ENCODE measurements at places on chromosomes 3 and 15.

DNA sequence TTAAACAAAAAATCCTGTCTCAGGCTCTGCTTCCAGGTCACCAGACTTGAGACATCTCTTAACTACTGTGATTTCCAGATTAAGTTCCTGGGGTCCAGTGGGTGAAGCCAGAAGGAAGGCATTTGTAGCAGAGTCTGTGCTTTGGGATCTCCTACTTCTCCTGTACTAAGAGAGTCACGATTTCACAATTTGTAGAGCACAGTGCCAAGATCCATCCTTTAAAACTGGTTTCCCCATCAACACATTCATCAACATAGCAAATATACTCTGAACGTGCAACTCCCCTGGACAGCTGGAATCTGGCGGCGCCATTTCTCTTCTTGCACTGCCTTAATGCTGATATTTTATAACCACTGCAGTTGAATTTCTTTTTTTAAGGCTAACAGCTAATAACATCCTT lies 33.2 kb downstream of the CDCP1 start:
- peak; percentile 66 for DNase-seq

GRCh38 chr15:79990280-79990996 lies 19.4 kb upstream of the BCL2A1 start:
- no peak for DNase-seq

GRCh38 chr15:82531496-82532382 lies 8.5 kb downstream of the RPS17 start:
- DNase-seq = no peak

GRCh38 chr15:40322531-40323238 lies 807 bp upstream of the INAFM2 start:
- DNase-seq = no peak

DNA sequence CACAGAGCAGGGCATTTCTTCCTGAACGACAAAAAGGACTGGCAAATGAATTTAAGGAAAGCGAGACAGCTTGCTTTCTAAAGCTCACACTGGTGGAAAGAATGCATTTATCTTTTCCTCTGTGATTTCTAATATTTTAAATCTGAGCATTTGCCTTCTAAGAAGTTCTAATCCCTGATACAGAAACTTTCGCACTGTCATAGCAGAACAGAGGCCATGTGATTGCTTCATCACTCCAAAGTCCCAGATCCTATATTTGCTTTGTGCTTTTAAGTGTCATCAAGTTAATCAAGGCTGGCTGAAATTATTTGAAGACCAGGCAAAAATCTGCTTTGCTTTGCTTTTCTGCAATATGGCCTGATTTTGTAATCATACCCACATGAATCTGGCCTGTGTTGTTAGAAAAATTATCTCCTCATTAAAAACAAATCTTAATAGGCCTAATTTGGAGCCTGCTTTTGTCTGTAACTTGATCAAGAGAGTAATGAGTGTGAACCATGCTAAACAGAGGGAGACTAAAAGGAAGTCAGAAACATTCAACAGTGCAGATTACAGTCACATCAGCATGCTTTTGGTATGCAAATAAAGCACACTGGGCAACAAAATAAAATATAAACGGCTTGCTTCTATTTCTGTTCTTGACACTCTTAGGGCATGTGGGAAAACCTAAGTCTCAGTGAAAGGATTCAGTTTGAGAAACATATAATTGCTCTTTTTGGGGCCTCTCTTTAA lies 178.2 kb upstream of the ADAMTS9 start:
- DNase-seq = no peak

DNA sequence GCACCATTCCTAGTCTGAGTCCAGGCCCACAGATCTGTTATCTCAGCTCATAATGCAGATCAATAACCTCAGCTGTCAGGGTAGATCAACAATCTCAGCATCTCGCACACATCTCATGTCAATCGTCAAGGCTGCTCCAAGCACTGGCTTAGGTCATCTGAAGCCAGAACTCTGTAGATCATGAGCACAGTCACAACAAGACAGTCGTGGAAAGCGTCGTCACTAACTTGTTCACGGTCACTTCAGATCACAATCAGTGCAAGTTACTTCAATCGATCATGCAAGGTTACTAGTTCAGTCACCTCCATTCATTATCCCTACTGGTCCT lies 71.8 kb downstream of the RBPMS2 start:
- DNase-seq = no peak

- peak; percentile 99 for DNase-seq
Observed at GRCh38 chr3:177835008-177835407, 637.7 kb upstream of the TBL1XR1 start.

- DNase-seq = no peak
Observed at GRCh38 chr3:79081335-79081734, 686.5 kb downstream of the ROBO1 start.

DNA sequence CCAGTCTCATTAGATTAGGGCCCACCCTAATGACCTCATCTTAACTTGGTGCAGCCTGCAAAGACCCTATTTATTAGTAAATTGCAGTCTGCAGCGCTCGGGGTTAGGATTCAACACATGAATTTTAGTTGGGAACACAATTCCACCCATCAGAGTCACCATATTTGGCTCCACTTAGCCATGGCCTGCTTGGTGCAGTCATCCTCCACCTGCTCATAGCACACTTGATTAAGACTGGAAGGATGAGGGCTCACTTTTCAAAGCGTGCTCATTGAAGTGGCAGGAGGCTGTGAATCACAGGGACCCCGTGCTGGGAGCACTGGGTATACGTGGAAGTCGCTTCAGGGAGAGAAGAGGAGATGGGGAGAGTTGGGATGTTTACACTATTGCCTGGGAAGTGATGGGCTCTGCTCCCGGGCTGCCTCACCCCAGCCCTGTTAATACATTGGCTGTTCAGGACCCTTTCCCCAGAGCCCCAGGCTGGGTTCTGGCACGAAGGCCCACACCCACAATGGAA lies 68.2 kb downstream of the ASB7 start:
- no peak for DNase-seq

- peak; percentile 26 for DNase-seq
Observed at GRCh38 chr3:119944091-119944490, 150.2 kb downstream of the GSK3B start.

- DNase-seq = peak; percentile 88
Observed at GRCh38 chr3:55185380-55185779, 257.5 kb upstream of the LRTM1 start.

GRCh38 chr15:67955252-67955651 lies 98.9 kb upstream of the PIAS1 start:
- no peak for DNase-seq

DNA sequence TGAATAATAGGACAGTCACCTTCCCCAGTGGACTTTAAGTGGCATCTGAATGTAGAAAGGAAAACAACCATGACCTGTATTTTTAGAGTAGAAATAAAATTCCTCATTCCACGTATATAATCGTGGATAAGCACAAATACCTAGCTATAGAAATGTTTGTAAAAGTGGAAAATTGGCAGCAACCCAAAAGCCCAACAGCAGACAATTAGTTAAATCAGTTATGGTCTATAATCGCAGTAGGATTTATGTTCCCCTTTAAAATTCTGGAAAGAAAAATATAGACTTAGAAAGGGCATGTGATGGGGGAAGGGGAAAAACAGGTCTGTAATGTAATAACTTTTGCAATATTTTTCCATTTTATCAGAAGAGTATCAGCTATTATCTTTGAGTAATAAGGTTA lies 241.9 kb upstream of the ST8SIA2 start:
- DNase-seq = no peak

DNA sequence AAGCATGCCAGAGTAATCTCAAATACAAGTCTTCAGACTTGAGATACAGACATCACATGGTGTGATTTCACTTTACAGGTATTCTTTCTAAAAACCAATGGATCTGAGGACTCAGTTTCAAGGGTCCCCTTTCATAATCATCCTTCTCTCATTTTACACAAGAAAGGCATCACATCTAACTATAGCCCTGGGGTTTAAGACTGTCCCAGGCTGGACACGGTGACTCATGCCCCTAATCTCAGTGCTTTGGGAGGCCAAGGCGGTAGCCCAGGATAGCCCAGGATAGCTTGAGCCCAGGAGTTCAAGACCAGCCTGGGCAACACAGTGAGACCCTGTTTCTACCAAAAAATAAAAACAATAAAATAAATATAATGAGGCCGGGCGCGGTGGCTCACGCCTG lies 36.4 kb downstream of the UBP1 start:
- DNase-seq = peak; percentile 23

- no peak for DNase-seq
Observed at GRCh38 chr3:134904241-134904771, 109.2 kb downstream of the EPHB1 start.

GRCh38 chr3:105422645-105423044 lies 55.9 kb downstream of the ALCAM start:
- DNase-seq = no peak

- DNase-seq = no peak
Observed at GRCh38 chr3:53729618-53730017, 116.6 kb downstream of the CHDH start.

DNA sequence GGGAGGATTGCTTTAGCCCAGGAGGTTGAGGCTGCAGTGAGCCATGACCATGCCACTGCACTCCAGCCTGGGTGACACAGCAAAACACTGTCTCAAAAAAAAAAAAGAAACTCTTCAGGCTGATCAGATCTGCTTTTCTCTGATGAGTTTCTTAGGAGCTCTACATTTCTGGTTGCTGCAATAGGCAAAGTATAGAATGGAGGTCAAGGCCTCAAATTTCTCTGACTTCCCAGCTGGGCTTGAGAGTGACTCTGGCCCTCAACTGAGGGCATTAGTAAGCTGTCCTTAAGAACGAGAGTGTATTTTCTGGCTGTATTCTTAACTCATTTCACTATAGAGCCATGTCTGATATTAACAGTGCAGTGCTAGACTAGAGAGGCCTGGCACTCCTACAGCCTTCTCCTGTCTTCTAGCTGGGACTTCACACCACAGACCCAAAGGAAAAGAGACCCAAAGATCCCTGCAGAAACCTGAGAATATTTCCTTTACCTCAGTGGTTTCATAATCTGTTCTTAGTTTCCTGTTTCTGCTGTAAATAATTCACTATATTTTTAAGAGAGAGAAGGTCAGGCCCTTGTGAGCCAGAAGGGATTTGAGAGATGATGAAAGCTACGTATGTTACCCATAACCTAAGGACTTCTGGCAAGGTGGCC lies 2.0 kb upstream of the NR1I2 start:
- DNase-seq = no peak

GRCh38 chr3:62451211-62451887 lies 78.0 kb upstream of the FEZF2 start:
- no peak for DNase-seq

DNA sequence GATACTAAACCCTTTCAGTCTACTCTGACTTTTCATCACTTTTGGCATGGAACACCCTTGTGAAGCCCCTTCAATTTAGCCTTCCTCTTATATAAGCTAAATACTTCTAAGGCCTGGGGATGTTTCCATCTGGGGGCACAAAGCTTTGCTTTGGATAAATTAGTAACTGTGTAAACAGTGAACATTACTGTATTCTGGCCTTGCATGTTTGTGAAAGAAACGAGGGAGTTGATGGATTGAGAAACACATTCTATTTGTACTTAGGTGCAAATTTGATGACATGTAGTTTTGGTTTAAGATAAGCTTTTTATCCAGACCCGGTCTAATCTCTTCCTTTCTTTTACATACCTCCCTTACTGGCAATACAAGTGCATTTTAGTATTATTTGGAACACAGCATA lies 19.7 kb downstream of the PSMD6 start:
- no peak for DNase-seq

DNA sequence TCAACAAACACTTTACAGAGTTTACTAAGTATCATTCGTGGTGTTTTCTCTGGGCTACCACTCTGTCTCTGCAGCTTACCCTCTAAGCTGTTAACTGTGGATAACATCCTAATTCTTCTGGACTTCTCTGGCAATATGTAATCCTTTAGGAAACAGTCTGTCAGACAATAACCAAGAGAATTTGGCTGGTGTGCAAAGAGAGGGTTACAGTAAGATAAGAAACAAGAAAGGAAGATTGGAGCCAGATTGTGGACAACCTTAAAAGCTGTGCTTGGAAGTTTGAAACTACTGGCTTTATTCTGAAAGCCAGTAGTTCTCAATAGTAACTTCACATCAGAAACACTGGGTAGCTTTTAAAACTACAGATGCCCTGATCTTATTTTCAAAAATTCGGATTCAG lies 778 bp downstream of the ARL6 start:
- peak; percentile 5 for DNase-seq

DNA sequence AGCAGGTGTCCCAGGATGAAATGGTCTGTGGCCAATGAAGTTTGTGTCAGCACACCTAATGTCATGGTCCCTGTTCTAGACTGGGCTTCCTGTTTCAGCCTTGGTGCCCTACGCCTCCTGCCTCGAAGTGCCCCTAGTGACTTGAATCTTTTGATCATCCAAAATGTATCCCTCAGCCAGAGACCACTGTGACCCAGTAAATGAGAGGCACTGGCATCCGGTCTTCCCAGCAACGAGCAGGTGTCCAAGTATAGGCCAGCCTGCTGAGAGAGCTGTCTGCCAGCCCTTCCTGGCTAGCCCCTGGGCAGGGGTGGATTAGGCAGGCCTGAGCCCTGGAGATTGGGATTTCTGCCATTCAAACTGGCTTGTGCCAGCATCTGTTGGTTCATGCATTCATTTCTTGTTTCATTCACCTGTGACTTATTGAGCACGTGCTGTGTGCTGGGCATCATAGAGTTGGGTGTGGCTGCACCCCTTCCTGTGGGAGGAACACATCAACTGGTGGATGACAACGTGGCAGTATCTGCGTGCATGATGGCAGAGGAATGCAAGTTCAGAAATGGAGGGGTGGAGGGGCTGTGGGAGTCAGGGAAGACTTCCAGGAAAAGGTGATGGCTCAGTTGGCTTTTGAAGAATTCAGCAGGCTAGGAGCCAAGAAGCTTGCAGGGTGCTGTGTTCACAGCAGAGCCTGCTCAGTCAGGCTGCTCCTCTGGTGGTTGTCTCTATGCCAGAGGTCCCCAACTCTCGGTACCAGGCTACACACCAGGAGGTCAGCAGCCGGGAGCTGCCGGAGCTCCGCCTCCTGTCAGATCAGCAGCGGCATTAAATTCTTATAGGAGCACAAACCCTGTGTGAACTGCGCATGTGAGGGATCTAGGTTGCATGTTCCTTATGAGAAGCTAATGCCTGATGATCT lies 21.6 kb downstream of the ESYT3 start:
- peak; percentile 29 for DNase-seq

GRCh38 chr15:26394801-26395200 lies 378.1 kb downstream of the GABRB3 start:
- DNase-seq = no peak

- DNase-seq = no peak
Observed at GRCh38 chr15:57172925-57173324, 203.4 kb upstream of the CGNL1 start.

DNA sequence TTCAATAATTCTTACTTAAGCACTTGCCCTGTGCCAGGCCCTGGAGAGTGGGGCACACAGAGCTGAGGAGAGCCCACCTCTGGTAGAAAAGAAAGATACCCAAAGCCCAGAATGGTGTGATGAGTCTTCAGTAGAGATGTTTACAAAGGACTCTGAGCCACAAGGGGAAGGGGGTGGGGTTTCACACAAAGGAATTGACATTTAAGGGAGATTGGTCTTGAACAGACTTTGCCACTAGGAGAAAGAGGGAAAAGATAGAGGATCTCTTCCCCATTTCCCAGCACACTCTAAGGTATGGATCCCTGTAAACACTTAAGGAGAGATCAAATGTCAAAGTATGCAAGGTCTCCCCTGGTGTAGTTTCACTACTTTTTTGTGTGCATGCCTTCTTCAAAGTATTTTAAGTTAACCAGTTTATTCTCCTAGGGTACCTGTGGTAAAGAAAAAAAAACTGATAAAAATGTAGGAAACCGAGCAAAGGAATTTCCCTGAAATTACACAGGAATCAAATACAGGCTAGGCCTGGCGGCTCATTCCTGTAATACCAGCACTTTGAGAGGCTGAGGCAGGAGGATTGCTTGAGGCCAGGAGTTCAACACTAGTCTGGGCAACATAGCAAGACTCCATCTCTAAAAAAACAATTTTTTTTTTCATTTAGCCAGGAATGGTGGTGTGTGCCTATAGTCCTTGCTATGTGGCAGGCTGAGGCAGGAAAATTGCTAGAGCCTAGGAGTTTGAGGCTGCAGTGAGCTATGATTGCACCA lies 117.6 kb upstream of the SKOR1 start:
- no peak for DNase-seq
